GM13976 (cell line): ENCODE measurements at places on chromosomes 13 and 19.

- no peak for DNase-seq
Measured at GRCh38 chr19:2517881-2518601, 42.1 kb downstream of the GADD45B start.

DNA sequence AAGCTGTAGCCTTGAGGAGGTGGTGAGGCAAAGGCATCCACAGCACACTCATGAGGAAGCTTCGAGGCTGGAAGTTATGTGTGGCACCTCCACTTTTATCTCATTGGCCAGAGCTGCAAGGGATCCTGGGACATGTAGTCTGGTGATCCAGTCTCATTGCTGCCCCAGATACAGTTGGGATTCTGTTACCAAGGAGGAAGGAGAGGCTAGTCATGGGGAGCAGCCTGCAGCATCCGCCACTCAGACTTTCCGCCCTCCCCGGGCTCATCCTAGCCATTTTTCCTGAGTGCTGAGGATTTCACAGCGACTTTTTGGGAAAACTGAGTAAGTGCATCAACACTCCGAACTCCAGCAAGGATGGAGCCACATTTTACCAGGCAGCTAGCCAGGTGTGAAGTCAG, 74.4 kb downstream of the DPF1 start:
- DNase-seq: no peak

DNA sequence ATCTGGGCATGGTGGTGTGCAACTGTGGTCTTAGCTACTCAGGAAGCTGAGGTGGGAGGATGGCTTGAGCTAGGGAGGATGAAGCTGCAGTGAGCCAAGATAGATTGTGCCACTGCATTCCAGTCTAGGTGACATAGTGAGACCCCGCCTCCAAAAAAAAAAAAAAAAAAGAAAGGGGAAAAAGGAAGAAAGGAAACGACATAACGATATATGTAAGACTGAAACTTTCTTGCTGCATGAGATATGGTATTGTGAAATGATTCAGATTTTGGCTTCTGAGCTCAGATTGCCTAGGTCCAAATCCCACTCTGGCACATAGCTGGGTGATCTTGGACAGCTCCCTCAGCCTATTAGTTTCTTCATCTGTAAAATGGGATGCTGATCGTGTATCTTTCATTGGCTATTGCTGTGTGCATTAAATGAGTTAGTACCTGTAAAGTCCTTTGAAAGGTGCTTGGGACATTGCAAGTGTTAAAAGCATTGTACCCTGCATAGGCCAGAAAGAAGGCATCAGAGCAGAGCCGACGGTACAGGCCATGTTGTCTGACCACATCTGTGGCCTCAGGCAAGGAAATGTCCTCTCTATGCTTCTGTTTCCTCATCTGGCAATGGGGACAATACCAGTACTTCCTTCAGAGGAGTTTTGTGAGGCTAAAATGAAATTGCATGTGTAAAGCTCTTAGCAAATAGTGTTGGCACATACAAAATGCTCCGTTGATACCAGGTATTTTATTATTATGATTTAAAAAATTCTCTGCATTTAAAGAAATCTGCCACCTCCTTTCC, 32.6 kb upstream of the SLC46A3 start:
- DNase-seq: no peak

DNA sequence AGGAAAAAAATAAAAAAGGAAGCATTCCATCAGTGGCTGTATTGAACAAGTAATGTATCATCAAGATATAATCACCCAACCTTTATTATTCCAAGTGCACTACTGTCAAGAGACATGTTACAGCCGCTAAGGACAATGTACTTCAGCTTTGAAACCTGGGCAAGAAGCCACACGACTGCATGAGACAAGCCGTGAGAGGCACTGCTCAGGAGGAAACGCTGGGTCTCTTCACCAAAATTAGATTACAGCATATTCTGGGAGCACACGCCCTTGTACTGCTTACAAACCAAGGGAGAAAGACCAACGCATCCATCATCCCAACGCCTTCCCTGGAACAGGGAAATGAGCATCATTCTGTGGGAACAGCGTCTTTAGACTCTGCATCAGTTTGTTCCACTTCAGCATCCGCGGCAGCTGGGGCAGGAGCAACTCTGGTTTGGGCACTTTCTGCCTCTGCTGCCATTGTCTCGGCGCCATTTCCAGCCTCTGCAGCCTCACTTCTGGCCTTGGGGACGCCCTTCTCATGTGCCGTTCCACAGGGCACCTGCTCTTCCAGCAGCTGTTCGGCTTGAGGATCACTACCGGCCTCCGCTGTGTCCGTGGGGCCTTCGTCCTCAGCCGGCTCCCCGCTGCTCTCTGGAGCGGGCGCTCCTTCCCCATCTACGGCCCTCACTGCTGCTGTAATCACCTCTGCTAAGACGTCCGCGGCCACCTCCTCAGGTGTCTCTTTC, 22.4 kb upstream of the BRD4 start:
- DNase-seq: peak; percentile 25

DNA sequence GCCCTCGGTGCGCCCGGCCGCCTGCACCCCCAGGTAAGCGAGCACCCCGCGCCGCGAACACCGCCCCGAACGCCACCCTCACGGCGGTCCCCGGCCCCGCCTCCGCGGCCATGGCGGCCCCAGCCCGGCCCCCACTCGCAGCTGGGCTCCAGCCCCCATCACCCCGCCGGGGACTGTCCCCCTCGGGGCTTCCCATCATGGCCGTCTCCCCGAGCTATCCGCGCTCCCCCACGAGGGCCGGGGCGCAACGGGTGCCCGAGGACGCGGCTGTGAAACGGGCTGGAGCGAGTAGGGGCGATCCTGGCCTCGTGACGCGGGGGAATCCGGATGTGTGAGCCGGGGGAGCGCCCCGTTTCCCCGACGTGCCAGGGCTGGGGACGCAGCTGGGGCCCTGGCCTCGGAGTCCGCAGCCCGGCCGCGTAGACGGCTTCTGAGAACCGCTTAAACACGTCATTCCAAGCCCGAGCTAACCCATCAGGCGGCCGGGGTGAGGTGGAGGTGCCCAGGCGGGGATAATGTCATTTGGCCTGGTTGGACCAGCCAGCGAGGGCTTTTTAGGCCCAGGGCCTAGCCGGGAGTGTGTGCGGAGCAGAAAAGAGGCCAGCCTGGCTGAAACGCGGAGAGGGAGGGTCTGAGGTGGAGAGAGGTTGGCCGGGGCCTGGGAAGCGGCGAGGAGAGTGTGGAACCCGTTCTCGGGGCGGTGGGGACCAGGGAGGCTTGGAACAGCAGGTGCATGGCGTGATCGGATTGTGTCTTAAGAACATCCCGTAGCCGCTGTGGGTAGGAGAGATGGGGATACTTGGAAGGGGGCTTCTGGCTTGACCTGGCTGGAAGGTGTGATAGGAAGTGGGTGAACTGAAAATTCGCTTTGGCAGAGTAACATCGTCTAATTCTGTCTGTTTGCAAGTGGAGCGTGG, 550 bp downstream of the CERS4 start:
- peak; percentile 94 for DNase-seq

- DNase-seq: no peak
Measured at GRCh38 chr13:106497079-106497478, 38.4 kb downstream of the EFNB2 start.

DNA sequence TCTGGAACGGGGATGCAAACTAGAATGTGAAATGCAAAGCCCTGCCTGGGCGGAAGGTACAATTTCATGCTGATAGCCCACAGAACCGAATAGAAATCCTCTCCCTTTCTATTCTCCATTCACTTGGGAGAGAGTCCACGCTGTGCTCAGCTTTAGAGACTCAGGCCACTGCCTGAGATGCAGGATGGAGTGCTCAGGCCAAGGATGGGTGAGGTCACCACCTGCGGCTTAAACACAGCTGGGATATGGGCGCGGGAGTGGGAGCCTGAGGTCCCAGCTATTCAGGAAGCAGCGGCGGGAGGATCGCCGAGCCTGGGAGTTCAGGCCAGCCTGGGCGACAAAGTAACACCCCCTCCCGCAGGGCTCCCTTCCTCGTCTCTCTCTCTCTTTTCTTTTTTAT, 446 bp upstream of the ZNF83 start:
- peak; percentile 50 for DNase-seq

DNA sequence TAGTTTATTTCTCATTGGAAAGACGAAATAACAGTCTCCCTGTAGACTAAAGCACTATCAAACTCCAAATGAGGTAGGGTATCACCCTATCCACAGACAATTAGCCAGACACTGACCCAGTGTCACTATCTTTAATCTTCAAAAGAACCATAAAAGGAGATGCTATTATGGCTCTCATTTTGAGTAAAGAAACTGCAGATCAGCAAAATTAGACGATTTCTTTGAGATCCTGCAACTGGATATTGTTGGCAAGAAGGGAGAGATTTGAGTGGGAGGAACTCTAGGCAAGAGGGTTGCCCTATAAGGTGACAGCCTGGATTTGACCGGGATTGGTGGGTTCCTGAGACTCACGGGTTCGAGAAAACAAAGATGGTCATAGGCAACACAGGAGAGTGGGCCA, 71.2 kb downstream of the PCDH9 start:
- DNase-seq: no peak

GRCh38 chr19:23241419-23241818, 8.8 kb downstream of the ZNF724 start:
- DNase-seq: no peak

- peak; percentile 74 for DNase-seq
Measured at GRCh38 chr19:47729799-47730520, 15.4 kb upstream of the NOP53 start.

DNA sequence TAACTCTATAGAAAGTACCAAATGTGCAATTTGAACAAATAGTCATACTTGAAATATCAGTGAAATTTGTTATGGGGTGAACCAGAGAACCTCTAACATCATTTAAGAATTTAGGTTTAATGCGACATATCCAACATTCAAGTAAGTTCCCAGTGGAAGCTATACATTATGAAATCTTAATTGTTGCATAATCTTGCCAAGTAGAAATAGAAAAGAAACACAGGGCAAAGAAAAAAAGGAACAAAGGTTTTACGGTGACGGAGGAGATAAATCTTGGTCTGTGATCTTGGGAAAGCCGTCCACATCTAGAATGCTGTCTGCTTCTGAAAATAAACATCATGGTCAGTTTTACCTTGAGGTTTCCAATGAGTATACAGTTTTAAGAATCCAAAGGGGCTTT, 445.7 kb downstream of the RFC3 start:
- DNase-seq: no peak

DNA sequence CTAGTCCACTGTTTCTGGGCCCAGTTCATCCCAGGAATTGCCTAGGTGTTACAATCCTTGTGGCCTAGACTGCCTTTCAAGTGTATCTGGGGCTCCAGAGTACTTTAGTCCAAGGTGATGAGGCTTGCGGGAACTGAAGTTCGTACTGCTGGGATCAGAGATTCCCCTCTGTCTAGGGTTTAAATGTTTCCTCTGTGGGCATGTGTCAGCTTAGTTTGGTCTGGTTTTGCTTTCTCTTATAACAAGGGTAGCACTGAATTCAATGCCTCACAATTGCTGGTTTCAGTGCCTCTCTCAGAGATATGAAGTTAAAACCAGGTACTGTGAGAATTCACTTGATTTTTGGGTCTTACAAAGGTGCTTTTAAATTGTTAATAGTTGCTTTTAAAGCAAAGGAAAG, 30.8 kb downstream of the RGCC start:
- DNase-seq: no peak

DNA sequence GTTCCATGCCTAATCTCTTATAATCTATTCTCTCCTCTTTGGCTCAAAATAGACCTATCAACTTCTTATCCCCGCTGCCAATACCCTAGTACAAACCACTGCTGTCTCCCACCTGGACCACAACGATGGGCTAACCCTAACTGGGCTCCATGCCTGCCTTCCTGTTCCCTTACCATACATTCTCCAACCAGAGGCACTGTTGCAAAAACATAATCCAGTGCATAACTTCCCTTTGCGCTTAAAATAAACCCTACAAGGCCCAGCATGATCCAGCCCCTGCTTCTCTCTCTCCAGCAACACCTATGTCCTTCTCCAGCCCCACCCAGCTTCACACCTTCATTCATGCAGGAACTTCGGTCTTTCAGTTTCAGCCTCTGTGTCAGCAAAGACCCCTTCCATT, 27.4 kb upstream of the CEBPA start:
- DNase-seq: no peak

DNA sequence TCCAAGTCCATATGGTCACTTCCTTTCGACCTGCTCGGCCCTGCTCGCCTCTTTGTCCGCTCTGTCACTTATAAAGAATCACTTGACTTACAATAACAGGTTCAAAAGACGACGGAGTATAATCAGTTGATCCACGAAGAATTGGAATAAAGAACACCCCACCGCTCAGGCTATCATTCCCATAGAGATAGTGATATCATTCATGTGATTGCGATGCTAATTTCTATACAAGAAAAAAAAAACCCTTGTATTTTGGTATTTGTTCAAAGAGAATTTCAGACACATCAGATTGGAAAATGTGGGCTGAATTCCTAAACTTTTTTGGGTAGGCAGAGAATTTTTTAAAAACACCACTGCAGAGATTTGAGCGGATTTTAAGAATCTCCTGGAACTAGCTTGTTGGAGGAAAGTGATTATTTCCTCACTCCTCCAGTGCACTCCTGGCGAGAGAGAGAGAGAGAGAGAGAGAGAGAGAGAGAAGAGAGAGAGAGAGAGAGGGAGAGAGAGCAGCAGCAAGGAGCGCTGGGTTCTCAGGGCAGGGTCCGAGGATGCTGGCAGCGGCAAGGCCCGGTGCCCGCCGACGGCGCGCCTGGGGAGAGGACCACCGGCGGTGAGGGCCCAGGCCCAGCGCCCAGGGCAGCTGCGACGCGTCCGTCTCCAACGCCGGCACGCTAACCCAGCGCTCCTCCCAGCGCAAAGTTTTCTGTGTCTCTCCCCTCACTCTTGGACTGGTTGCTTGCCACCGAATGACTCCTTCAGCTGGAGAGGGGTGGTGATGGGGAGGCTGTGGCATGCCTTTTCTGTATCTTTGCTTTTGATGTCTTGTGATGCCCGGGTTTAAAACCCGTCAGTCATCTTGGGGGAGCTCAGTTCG, 149.0 kb upstream of the ZNF536 start:
- DNase-seq: no peak

- DNase-seq: no peak
Measured at GRCh38 chr13:71395053-71395452, 472.0 kb downstream of the DACH1 start.

- no peak for DNase-seq
Measured at GRCh38 chr19:1531587-1531986, 7.7 kb downstream of the PLK5 start.

DNA sequence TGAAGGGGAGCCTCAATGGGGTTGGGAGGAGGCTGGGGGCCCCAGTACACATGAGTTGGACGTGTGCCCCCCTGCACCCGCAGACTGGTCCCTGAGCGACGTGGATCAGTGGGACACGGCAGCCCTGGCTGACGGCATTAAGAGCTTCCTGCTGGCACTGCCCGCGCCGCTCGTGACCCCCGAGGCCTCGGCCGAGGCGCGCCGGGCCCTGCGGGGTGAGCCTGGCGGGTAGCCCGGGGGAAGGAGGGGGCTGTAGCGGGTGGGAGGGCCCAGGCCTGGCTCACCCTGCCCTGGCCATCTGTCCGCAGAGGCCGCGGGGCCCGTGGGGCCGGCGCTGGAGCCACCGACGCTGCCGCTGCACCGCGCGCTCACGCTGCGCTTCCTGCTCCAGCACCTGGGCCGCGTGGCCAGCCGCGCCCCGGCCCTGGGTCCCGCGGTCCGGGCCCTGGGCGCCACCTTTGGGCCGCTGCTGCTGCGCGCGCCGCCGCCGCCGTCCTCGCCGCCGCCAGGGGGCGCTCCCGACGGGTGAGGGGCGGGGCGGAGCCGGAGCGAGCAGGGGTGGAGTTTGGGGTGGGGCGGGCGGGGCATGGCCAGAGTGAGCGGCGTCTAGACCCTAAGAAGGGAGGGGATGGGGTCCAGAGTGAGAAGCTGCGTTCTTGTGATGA, 8.1 kb downstream of the PIK3R2 start:
- DNase-seq: peak; percentile 95

GRCh38 chr13:101305981-101306411, 110.3 kb downstream of the NALCN start:
- no peak for DNase-seq

- no peak for DNase-seq
Measured at GRCh38 chr13:93976528-93976927, 503.0 kb downstream of the DCT start.

GRCh38 chr19:16442386-16443276, 29.1 kb downstream of the EPS15L1 start:
- DNase-seq: no peak
